H1 (cell line): ENCODE measurements at places on chromosomes 6 and 20. TPM values are rescaled to one million over a fixed set of nuclear protein-coding genes. Genes with fewer than 3 reads are reported as not detected.

- H3K36me3 ChIP-seq, result peaks cover 7% of the 10 kb centered on the region; the same call in 1 of the 2 replicates
- H3K4me1 ChIP-seq, result peaks cover 25% of the 10 kb centered on the region
- no peak for DNase-seq
- H3K27me3 ChIP-seq, result no peaks in the 10 kb centered on the region
Observed at GRCh38 chr20:57390604-57391438, at the start of gene RBM38. Gene RBM38 (plus strand): TSS chr20:57391396. CDS start chr20:57391582, 186 bp downstream.

DNA sequence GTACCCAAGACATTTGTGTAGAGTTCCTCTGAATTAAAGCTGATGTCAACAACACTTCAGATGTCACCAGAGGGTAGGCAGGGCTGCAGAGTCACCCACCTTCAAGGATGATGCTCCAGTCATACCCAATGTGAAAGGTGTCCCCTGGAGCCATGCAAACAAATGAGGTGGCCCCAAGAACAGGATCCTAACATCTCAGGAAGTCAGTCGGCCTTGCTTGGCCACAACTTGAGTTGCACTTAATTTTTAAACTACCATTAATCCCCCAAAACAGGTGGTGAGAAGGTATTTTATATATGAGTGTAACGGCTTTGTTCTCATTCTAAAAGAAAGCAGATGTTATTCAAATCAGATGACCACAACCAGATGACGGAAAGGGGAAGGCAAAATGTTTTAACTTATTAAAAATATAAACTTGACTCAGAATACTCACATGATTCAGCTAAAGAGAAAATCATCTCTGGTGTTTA lies 21.1 kb upstream of the SERPINB1 start:
- DNase-seq, result no peak
- no peak overlapping the region for H3K4me3 ChIP-seq
- no peaks in the 10 kb centered on the region for H3K27me3 ChIP-seq
- no peak overlapping the region for H3K27ac ChIP-seq

GRCh38 chr20:17832236-17832915 lies 132.6 kb downstream of the BANF2 start:
- H3K4me3 ChIP-seq, result no peak overlapping the region
- H3K27me3 ChIP-seq, result no peaks in the 10 kb centered on the region
- no peak for DNase-seq

Gene KCNK16
- not detected in 2 replicates for total RNA-seq

Gene LMBRD1
- total RNA-seq, result 15.1 and 16.8 TPM in 2 replicates

Gene SLC44A4
- total RNA-seq, result 2.5 and 4.8 TPM in 2 replicates

Gene SLC17A1
- total RNA-seq, result not detected in 2 replicates
